ENCODE measurements at places on chromosomes 11 and 22. TPM values are rescaled to one million over a fixed set of nuclear protein-coding genes. Genes with fewer than 3 reads are reported as not detected.

Gene ELMOD1
- total RNA-seq, result 95.5 TPM

Gene TSSK2
- total RNA-seq, result not detected

Gene TRIM48
- total RNA-seq, result not detected

Gene SAA4
- not detected for total RNA-seq

Gene NCR3LG1
- 12.0 TPM for total RNA-seq

Gene TUB
- 88.3 TPM for total RNA-seq

Gene TMEM45B
- 0.31 TPM for total RNA-seq

Gene SPTBN2
- total RNA-seq, result 105 TPM

Gene DKK3
- 185 TPM for total RNA-seq

Gene TRIM51G
- not detected for total RNA-seq

- no peak for DNase-seq
Observed at GRCh38 chr11:96061730-96062129, 137.8 kb upstream of the MTMR2 start.

- no peak for DNase-seq
Observed at GRCh38 chr11:27501100-27501499, 5.5 kb downstream of the LIN7C start.

DNA sequence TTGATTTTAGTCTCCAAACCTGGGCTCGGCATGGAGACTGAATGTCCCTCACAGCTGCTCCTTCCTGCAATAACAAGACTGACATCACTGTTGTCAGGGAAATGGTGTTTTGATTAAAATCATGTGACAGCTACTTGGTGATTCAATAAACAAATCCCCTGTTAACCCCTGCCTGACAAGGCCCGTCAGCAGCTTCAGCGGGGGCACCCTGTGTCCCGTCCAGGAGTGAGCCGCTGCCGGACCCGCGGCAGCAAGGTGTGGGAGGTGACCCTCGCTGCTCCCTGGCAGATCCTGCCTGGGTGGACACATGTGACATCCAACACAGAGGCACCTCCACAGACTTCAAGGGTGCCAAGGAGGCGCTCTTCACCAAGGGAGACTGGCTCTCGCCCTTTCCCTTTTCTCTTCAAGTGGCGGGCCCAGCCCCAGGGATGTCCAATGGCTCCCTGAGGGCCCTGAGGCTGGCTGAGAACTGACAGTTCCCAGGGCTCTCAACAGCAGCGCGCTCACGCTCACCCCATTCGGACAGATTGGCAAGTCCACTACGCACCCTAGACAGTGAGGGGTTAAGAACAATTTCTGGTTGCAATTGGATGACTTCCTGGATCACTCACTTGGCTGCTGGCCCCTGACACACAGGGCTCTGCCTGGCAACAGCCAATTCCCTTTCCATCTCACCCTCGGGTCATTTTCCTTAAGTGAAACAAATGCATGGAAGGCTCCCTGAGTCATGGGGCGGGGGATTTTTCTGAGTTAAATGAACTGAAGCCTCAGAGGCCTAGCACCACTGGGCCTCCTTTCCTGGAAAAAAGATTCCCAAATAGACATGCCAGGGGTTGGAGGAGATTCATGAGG lies 30.7 kb downstream of the PPP2R1B start:
- peak; percentile 70 for DNase-seq

DNA sequence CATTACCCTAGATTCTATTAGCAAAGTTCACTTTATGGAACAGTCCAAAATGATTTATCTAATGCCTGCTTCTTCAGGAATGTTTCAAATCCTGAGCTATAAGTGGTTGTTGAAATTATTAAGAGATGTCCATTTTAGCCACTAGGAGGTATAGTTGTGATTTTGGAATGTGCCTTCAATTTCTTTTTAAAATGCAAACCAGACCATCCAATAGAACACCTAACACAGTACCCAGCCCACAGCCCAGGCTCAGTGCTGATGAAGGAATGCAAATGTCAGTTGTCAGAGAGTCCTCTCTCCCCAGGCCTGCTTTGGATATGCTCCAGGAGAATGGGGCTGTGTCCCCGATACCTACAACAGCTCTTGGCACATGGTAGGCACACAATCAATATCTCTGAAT lies 85.8 kb upstream of the E2F8 start:
- no peak for DNase-seq

GRCh38 chr22:24512043-24512442 lies 16.9 kb downstream of the UPB1 start:
- no peak for DNase-seq

GRCh38 chr11:48182860-48183526 lies 33.6 kb upstream of the OR4B1 start:
- DNase-seq, result no peak

GRCh38 chr11:64736654-64737053 lies 7.3 kb downstream of the RASGRP2 start:
- DNase-seq, result no peak

- no peak for DNase-seq
Observed at GRCh38 chr11:64366751-64367150, 7.8 kb downstream of the RPS6KA4 start.

DNA sequence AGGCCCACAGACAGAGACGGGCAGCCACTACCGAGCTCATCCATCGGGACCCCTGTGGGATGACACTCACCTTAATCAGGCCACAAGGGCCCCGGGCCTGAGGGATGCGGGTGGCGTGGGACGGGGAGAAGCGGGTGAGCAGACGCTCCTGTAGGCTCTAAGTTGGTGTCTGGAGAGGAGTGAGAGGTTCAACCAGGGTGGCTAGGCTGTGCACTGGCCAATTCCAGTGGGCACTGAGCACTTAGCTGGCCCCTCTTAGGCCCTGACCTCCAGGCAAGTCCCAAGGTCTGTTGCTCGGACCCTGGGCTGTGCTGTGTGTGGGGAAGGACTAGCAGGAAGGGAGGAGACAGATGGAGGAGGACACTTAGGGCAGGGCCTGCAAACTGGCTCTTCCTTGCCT lies 139.3 kb downstream of the ST3GAL4 start:
- no peak for DNase-seq

- DNase-seq, result no peak
Observed at GRCh38 chr11:68031144-68031464, 623 bp downstream of the NDUFS8 start.

DNA sequence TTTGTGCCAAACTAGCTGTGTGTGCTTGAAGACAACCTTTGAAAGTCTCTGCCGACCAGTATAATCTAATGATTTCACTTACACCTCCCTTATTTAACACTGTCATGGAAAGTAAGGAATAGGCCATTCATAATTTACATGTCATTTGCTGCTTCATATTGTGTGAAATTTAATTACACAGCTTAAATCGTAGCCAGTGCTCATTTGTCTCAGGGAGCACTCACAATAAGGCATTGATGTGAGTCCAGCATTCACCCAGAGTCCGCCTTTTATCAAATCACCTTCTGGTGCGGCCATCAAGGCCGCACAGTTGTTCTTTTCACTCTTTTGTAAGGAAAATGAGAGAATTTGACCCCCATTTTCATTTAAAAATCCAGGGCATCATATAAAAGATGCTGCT lies 46.9 kb downstream of the PAX6 start:
- no peak for DNase-seq

DNA sequence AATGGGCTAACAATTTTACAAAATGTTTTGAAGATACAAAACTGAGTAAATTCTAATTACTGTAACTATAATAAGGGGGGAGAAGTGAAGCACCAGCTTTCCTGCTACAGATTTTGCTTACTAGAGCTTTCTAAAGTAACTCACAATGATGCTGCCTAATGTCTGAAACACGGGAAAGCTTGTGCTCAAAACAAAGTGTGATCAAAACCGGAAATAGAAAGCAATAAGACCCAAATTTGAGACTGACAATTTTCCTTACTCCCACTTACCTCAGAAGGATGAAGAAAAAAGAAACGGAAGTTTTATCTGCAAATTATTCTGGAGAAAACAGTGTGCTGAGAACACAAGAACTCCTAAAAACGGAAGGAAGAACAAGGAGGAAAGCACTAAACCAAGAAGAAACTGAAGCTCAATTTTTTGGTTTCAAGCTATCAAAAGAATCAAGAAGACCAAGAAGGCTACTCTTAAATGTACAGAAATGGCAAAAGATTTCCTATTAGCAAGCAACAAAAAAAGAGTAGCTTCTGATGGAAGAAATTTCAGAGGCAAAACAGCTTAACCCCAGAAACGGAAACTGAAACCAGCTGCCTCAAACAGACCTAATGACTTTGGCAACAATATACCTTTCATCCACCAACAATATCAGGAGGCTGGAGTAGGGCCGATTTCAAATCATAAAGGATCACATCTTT lies 33.4 kb downstream of the AMBRA1 start:
- no peak for DNase-seq

DNA sequence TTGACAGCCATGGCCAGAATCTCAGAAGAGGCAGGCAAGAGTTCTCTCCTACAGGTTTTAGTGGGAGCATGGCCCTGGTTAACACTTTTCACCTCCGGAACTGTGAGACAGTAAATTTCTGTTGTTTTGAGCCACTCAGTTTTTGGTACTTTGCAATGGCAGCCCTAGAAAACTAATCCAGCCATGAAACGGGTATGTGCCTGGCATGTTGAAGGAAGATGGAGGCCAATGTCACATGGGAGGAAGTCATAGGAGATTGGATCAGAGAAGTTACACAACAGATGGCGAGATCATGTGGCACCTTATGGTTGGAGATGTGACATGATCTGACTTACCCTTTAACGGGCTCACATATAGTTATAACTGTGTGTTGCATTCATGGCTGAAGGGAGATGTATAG lies 63.2 kb upstream of the EED start:
- no peak for DNase-seq

GRCh38 chr22:26525946-26526564 lies 13.8 kb upstream of the TFIP11 start:
- DNase-seq, result no peak

DNA sequence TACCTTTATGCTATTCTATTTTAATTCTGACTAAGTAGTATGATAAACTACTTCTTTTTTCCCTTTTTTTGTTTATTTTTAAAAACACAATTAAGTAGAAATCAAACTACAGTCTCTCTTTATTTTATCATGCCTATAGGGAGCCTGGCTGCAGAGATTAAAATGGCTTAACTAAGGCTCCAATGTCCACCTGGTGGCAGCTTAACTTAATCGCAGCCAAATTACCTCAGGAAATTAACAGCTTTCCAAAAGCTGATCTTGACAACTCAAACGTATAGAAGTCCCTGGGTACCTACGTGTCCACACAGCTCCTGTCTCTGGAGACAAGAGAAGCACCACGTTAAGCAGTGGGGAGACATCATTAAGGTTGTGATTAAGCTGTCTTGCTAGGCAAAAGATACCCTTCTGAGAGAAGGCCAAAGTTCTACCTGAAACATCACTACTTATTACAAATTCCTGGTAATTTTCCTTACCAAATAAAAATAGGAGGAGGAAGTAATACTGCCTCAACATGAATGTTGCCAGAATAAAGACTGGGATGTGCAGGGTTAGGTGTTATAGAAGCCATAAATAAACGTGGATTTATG lies 63.2 kb upstream of the SNX19 start:
- no peak for DNase-seq

- no peak for DNase-seq
Observed at GRCh38 chr11:86214710-86215109, 29.8 kb upstream of the EED start.

DNA sequence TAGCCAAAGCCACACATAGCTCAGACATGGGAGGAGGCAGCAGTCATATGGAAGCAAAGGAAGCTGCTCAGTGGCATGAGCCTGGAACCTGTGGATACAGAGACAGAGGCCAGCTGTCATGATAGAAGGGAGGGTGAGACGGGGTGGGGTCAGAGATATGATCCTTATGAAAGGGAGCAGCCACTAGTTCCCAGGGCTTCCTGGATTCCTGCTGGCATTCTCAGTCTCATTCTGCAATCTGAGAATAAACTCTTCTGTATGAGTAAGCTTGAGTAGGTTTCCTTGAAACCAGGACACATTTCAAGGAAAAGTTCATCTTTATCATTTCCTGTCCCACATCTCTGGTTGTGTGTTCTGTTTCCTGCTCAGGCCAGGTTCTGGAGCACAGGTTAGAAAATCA lies 220.2 kb upstream of the SNX19 start:
- no peak for DNase-seq

GRCh38 chr22:21013657-21014201 lies 1.2 kb upstream of the P2RX6 start:
- no peak for DNase-seq

GRCh38 chr22:47168900-47169800 lies 406.7 kb downstream of the TBC1D22A start:
- DNase-seq, result no peak

DNA sequence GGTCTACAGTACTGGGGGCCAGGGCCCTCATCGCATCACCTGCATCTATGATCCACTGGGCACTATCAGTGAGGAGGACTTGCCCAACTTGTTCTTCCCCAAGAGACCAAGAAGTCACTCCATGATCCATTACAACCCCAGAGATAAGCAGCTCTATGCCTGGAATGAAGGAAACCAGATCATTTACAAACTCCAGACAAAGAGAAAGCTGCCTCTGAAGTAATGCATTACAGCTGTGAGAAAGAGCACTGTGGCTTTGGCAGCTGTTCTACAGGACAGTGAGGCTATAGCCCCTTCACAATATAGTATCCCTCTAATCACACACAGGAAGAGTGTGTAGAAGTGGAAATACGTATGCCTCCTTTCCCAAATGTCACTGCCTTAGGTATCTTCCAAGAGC lies 3.8 kb upstream of the PPFIBP2 start:
- DNase-seq, result no peak

GRCh38 chr11:14417617-14418374 lies 58.8 kb upstream of the RRAS2 start:
- no peak for DNase-seq

GRCh38 chr11:13206086-13206640 lies 71.4 kb upstream of the BMAL1 start:
- no peak for DNase-seq

GRCh38 chr22:50236731-50237409 lies 8.0 kb downstream of the TUBGCP6 start:
- DNase-seq, result no peak

DNA sequence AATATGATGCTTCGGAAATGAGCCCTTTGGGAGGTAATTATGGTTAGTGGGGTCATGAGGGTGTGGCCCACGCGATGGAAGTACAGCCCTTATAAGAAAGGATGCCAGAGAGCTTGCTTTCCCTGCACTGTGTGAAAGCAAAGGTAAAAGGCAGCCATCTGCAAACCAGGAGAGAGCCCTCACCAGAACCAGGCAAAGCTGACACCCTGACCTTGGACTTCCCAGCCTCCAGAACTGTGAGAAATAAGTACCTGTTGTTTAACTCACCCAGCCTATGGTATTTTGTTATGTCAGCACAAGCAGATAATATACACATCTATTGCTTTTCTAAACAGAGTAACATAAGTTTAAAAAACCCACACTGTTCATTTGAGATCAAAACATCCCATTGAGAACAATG lies 50.7 kb downstream of the SYN3 start:
- DNase-seq, result no peak

- no peak for DNase-seq
Observed at GRCh38 chr11:100619484-100619883, 67.6 kb upstream of the ARHGAP42 start.

DNA sequence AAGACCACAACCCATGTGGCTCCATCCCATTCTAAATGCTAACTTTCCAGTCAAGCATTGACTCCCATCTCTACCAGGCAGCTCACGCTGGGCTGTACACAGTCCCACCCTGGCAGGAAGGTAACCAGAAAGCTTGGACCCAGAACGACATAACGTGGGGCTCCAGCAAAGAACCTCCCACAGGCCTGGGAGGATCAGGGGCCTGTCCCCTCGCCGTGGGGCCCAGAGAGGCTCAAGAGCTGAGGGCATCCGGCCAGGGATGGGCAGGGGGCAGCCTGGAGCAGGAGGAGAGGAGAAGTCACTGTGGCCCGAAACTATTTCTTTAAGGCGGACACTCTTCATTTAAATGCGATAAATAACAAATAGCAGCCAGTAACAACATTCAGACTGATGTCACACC lies 169.9 kb downstream of the SHANK2 start:
- no peak for DNase-seq

GRCh38 chr11:69460540-69461257 lies 20.8 kb upstream of the LINC01488 start:
- no peak for DNase-seq

All from occipital lobe (tissue), 3 donors.